ENCODE measurements at places on chromosomes 2 and 18.
A peak's percentile ranks its signal among the peaks of the same experiment; 100 is the strongest.

GRCh38 chr2:40352041-40352702 is 99.7 kb downstream of the SLC8A1 start:
- no peak for DNase-seq

DNA sequence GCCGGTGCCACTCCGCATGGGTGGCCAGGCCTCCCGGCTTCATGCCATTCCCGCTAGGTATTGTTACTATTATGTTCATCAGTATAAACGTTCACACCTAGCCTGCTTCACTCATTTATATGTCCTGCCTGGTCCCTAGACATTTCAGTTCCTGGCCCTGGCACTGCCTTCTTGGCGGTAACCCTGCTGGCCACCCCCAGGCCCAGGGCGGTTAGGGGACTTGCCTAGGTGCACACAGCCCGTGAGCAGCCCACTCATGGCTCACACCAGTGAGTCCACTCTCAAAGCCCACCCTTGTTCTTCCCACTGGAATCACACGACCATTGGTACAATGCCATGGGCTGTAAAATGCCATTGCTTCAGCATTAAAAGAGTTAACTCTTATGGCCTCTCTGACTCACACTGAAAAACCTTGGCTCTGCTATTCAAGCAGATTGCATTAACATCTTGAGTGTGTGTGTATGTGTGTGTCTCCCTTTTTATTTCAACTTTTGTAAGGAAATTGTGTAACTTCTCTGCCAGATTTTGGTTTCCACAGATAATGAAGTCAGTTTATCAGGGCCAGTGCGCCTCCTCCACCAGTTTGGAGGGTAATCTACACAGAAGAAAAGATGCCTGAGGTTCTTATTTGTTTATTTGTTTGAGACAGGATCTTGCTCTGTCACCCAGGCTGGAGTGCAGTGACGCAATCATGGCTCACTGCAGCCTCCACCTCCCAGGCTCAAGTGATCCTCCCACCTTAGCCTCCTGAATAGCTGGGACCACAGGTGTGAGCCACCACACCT is 74.2 kb downstream of the RAB31 start:
- peak; percentile 74 for DNase-seq

DNA sequence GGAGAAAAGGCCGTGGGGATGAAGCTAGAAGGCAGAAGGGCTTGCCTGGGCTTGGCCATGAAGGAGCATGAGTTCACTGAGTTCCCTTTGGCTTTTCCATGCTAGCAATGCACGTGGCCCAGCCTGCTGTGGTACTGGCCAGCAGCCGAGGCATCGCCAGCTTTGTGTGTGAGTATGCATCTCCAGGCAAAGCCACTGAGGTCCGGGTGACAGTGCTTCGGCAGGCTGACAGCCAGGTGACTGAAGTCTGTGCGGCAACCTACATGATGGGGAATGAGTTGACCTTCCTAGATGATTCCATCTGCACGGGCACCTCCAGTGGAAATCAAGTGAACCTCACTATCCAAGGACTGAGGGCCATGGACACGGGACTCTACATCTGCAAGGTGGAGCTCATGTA is 2.9 kb downstream of the CTLA4 start:
- no peak for DNase-seq

DNA sequence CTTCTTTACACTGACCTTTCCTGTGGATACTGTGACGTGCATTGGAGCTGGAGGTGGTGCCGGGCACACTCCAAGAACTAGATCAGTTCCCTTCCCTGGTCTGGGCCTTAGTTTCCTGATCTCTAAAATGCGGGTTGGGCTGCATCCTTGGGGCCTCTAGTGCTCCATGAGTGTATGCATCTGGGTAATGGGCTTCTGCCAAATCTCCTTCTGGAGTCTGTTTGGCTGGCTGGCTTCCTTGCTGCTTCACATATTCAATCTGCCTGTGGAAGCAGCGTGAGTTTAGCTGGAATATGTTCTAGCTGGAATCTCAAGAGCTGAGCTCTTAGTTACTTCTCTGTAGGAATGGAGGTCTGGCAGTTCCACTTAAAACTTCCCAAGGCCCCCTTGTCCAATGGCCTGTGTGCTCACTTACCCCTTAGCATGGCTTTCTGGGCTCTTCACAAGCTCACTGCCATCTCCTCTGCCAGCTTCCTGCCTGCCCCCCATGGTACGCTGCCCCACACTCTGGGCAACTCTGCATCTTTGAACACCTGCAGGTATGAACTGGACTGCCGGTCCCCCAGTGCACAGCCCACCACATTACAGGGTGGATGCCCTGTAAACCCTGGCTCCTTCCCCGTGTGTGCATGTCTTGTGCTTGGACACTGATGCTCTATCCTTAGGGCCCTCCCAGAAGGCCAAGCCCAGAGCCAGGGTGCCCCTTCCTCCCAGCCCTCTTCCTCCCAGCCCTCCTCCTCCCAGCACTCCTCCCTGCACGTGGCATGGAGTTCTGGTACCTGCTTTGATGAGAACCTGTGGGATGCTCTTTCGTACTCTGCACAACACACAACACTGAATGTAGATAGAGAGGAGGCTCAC is 103.6 kb upstream of the SMAD2 start:
- peak; percentile 53 for DNase-seq

- DNase-seq: no peak
These were observed 44.3 kb downstream of the HPCAL1 start for GRCh38 chr2:10346929-10347561.

DNA sequence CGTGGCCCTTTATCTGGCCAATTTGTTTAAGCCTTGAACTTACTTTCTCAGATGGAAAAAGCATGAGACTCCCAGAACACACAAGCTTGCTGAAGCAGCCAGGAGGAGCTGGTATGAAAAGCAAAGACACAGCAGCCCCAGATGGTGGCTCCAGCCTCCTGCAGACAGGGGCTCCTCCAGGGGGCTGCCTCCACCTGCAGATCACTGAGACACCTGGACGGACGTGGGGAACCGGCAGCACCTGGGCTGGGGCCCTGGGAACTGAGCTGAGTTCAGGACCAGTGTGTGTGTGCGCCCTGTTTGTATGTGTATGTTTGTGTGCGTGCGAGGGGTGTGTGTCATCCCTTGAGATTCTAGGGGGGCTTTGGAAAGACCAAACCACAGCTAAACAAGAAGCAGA is 8.6 kb downstream of the CYS1 start:
- no peak for DNase-seq

DNA sequence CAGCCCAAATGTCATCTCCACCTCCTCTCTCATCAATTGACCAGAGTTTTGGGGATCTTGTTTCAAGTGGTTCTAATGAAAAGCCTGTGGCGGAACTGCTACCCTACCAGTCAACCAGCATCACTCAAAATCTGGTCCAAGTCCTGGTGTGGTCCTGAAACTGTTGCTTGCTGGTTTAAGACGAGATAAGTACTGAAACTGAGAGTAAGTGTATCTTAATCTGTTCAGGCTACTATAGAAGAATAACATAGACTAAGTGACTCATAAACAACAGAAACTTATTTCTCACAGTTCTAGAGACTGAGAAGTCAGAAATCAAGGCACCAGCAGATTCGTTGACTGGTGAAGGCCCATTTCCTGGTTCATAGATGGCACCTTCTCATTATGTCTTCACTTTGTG is 879 bp upstream of the GALNT5 start:
- no peak for DNase-seq

- peak; percentile 18 for DNase-seq
These were observed 8.7 kb upstream of the CRYGA start for GRCh38 chr2:208172125-208172524.

DNA sequence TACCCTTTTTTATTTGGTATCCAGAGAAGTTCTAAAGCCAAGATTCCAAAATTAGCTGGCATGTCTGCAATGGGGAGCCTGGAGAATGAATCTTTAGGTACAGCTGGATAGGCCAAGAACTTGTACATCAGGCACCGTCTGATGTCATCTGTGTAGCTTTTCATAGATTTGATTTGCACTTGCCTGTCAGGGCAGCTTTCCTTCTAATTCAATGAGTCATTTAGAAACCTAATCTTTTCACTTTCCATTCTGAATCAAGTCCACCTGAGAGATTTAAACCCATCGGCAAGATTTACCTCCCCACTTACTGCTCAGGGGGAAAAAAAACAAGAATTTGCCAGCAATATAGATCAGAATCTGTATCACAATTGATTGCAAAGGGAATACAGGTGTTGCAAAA is 60.9 kb upstream of the ACAA2 start:
- no peak for DNase-seq

- no peak for DNase-seq
These were observed 101.7 kb upstream of the ZFP36L2 start for GRCh38 chr2:43328133-43328532.

GRCh38 chr18:36536426-36536825 is 238.9 kb downstream of the FHOD3 start:
- DNase-seq: no peak

DNA sequence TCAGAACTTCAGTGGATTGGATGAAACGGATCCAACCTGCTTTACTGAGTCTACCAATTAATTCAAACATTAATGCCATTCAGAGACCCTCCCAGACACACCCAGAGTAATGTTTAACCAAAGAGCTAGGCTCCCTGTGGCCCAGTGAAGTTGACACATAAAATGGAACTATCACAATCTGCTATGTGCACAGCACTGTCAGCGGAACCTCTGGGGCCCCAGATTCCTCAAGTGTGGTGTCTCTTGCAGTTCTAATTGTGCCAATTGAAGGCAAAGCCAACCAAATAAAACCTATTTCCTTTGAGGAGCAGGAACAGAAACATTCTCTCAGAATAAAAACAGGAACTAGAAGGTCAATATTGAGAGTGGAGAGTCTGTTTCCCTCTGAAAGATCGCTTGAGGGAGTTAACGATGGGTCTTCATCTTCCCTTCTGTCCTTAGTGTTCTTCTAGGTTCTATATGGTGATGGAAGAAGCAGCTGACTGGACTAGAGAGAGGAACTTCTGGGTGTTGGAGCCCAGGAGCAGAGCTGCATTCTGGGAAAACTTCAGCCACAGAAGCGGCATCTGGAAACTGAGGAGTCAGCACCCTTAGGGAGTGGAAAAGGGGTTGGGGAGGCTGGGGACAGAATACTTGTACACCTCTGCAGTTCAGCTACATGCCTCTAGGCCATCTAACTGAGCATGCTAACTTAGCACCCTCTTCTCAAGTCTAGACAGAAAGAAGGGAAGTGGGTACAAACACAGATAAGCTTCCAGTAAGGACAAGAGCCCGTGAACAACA is 174.4 kb upstream of the FBXO11 start:
- DNase-seq: peak; percentile 21

- DNase-seq: no peak
These were observed 36.4 kb upstream of the LMAN1 start for GRCh38 chr18:59395226-59396175.

GRCh38 chr18:73947180-73947921 is 200.3 kb downstream of the FBXO15 start:
- DNase-seq: no peak
